ENCODE measurements at places on chromosomes 12 and 14.

GRCh38 chr14:89312932-89313331 lies 104.1 kb downstream of the FOXN3 start:
- DNase-seq: no peak

DNA sequence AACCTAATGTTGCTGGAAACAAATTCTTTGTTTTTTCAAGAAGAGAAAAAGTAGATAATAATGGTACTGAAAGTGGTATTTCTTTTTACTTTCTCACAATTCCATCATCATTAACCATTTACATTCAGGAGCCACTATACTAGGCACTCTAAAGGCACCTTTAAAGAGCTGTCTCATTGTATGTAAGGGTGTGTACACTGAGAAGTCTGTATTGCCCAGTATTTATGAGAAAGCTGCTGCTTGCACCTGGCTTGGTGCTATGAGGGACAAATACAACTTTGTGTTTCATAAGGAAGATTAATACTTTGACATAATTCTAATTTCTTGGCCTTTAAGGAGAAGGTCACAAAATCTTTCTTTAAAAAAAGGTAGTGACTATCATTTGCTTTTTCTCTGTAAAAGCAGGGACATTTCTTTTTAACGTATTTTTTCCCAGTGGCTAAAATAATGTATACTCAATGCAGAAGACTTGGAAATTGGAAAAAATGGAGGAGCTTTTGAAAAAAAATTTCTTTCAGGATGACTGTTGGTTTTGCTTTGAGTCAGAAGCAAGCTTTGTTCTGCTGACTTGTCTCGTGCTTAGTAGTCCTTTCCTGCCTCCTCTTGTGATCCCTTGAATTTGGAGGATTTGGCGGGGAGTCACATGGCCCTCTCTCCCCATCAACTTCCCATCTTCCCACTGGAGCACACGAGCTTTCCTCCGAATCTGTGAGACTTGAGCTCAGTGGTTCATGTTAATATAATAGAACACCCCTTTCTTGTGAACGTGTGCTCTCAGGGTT lies 50.1 kb downstream of the RASSF3 start:
- DNase-seq: no peak

- no peak for DNase-seq
These were observed 7.3 kb downstream of the GPR84 start for GRCh38 chr12:54356951-54357356.

GRCh38 chr12:47271800-47272239 lies 192.1 kb upstream of the AMIGO2 start:
- DNase-seq: no peak

GRCh38 chr12:42091769-42092168 lies 52.9 kb downstream of the GXYLT1 start:
- DNase-seq: no peak

- no peak for DNase-seq
These were observed 2.3 kb downstream of the ATXN7L3B start for GRCh38 chr12:74539765-74540526.

DNA sequence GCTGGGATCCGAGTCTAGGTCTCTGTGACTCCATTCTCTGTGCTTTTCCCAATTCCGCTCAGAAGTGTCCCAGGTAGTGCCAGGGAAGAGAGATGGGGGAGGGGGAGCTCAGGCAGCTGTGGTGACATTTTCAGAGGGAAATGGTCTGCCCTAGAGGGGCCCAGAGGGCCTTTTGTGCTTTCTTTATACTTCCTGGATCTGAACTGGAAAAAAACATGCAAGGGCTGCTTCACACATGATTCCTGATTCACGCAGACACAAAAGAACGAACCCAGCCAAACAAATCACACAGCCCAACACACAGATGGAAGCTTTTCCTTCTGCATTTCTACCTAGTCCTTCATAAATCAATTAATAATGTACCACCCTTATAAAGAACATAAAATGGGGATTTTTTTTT lies 26.5 kb downstream of the GPR68 start:
- DNase-seq: no peak

DNA sequence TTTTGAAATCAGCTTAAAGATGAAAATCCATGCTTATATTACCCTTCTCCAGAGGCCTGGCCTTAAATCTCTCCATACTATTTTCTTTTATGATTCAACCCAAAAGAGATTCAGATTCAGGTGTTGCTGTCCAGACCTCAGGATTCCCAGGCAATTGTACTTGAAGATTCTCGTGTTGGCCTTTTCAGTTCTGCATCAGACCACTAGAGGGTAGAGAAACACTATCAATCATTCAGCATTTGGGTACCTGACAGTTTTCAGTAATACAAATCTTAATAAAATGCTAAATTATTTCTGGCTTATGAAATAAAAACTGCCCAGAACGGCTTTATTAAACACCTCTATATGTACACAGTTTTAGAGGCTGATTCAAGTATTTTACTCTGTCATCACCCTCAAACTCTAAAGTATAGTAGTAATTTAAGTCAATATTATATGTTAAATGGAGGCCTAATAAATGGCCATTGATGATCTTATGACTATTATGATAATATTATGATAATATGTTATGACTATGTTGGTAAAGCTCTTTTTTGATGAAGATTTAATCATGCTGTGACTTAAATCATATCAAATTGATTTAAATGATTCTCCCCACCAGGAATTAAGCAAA lies 301.1 kb downstream of the DUSP6 start:
- no peak for DNase-seq

DNA sequence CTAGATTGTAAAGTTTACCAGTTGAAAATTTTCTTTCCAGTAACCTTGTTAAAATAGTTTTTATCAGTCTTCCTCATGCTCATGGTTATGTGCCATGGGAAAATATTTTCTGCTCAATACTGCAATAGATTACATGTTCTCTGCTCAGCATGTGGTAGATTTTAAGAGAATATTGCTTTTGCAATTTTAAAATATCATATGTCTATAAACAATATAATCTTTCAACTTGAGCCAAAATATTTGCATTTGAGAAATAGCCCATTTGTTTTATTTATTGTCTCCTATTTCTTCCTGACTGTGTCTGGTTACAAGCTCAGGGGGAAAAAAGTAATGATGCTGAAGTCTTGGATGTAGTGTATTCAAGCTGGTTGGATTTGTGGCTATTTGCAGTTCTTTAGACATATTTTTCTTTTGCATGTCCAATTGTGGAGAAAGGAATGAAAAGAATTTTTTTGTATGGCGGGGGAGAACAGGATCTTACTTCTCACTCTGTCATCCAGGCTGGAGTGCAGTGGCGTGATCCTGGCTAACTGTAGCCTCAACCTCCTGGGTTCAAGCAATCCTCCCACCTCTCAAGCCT lies 342.6 kb upstream of the NAV3 start:
- DNase-seq: no peak

Measured in activated CD4-positive, CD25-positive, alpha-beta regulatory T cell treated with anti-CD3 and anti-CD28 coated beads, Interleukin-2, amount 50 U/mL, for 16 hours (primary cell).